ENCODE measurements at places on chromosomes 12 and 14.

GRCh38 chr12:40263616-40264409, 39.0 kb downstream of the LRRK2 start:
- no peak for DNase-seq

DNA sequence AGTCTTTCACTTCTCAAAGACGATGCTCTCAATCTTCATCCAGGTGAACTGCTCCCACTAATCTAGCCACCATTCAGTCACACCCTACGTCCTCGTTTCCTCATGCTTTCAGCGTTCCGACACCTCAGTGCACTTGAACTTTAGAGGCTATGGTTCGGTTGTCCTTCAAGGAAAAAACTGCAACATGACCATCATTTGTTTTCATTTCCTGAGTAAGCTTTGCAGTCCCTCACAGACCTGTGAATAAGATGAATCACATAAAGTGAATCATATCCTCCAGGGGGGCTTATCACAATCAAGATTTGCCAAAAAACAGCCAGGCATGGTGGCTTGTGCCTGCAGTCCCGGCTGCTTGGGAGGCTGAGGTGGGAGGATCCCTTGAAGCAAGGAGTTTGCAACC, 80.2 kb downstream of the TMCC3 start:
- DNase-seq, result no peak

DNA sequence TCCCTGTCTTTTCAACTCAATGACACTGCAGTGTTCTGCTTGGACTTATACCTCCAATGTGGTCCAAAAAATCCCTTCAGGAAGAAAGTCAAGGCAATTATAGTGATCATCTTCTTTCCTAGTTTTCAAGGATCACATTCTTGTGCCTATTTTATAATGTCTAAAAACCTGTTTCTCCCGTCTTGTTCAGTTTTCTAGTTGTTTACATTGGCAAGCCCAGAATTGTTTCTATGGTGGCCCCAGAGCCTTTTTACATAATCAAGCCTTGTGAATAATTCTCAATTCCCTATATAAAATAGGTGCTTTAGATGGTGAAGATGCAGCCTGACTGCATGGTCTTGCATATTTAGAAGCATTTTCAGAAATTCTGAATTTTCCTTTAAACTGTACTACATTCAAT, 14.5 kb upstream of the LDHB start:
- DNase-seq, result no peak

DNA sequence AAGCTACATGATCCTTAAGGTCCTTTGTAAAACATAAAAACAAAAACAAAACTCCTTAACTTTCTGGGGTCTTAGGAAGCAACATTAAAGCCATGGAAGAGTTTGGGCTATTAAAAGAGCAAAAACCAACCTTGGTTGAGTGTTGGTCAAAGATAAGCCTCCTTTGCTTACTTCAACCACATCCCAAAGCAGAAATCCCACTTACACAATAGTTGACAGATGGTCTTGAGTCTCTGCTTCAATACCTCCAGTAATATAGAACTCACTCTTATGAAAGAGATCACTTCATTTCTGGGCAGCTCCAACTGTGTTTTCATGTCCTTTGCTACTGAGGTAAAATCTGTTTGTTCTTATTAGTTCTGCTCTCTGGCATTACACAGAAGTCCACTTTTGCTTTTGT, 125.8 kb downstream of the SLC38A4 start:
- no peak for DNase-seq
